ENCODE measurements at places on chromosomes 1 and 21.

DNA sequence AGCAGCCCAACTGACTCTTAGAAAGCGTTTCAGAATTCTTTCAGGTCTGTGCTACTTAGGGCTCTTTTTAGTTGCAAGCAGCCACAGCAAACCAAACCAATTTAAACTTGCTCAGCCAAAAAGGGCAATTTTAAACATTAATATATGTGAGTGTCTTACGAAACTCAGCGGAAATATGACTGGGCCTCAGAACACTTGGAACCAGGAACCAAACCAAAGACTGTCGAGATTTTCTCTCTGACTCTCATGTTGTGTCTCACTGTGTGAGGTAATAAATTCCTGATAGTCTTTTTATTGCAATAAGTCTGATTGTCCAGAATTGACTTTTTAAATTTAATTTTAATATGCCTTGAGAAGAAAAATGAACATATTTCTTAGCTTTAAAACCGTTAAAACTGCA lies 122.3 kb downstream of the SYF2 start:
- DNase-seq, result no peak

DNA sequence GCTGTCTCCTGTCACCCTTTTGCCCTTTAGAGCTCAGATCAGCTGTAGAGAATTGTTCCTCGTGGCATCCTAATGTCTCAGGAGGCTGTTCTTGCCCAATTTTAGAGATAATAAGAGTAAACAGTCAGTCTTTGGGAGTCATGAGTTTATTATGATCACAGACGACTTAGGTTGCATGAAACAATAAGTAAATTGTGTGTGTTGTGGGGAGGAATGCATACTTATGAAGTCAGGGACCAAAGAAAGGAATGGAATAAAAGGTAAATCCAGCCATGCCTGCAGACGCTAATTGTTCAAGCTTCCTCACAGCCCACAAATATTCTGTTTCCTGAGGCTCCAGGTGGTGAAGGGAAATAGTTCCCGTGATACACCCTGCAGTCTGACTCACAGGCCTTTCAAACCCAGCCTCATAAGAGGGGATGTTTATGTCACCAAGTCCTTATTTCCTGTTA lies 897 bp downstream of the EPHX4 start:
- DNase-seq, result no peak

GRCh38 chr1:39110882-39111281 lies 84.7 kb downstream of the NDUFS5 start:
- DNase-seq, result no peak

GRCh38 chr21:44939532-44940115 lies at the start of gene SLX9:
TSS of gene SLX9 (plus strand) at chr21:44940029. CDS start at chr21:44940058, 29 bp downstream.
- peak; percentile 77 for DNase-seq

- DNase-seq, result no peak
These were observed 174.0 kb downstream of the TRABD2B start for GRCh38 chr1:47823040-47823808.

DNA sequence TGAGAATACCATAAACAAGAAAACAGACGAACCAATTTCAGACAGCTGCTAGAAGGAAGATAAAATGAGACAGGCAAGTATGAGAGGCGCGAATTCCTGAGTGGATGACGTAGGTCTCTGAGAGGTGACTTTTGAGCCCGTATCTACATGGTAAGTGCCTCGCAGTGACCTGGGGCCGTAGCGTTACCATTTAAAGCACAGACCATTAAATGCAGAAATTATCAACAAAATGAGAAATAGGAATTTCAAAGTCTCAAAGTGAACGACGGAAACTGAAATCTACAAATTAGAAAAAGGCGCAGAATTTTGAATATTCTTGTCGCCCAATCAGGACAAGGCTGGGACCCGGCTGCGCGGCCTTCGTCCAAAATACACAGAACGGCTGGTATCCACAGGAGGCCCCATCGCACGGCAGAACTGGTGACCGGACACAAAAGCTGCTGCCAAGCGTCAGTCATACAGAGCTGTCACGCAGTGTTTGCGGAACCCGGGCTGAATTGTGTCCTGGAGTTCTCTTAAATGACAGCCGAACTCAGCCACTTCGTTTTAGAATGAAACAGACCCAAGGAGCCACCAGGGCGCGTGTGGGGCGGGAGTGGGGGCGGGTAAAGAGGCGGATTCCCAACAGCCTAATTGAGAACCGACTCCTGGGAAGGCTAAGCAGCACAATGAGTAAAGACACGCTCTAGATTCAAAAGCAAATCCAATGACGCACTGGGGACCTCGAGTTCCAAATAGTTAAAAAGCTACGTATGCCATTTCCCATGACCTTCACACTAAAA lies 13.8 kb upstream of the BOLA1 start:
- DNase-seq, result peak; percentile 82

GRCh38 chr1:204866051-204866596 lies 4.5 kb upstream of the NFASC start:
- no peak for DNase-seq

DNA sequence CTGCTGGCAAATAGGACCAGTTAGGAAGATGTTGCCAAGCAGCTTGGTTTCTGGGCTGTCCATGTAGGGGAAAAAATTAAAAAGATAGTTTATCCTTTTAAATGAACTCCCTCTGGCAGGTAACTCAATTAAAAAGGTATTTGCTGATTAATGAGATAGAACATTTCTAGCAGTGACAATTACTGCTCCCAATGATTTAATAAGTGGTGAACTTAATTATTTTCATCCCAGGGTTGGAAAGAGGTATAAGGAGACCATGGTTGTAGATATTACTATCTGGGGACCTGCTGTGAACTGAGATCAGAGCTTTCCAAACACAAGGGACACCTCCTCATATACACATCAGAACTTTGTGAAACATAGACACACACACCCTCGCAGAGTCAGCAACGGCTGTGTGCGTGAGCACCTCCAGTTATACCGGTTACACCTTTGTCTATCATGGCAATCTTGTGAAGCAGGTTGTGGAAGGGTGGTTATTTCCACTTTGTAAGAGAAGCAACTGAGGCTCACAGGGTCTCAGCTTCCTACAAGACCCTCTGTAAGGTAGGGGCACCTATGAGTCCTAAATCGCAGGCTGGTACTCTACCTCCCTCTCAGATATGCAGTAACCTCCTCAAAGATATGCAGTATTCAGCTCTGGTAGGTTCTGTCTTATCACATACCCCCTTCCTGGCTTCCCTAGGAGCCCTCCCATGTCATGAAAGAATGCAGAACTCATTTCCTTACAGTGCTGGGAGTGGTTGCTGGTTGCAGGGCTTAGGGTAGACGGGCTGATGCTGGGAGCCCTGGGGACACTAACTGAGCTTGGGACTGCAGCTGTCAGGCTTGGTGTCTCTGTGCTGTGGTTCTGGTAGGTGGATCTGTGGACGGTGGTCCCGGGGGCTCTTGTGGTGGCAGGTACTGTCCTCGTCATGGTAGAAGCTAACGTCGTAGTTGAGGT lies 18.5 kb upstream of the MAGOH start:
- DNase-seq, result no peak
